RKO (cell line): ENCODE measurements at places on chromosomes 5 and 9.

- DNase-seq = peak; percentile 55
Measured at GRCh38 chr9:113853333-113853732, 22.8 kb upstream of the ZNF618 start.

DNA sequence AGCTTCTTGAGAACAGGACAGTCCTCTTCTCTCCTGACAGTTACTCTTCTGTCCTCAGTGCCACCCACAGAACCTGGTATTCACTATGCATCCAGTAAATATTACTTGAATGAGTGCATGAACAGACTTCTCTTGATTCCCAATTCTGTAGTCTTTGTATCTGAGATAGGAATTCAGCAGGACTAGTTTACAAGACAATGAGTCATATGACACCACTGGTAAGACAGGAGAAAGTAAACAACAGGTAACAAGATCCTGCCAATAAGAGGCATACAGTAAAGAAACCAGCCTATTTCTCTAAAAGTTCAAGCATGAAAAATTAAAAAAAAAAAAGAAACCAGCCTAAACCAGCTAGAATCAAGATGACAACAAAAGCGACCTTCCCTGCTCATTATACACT lies 6.2 kb downstream of the ZNF883 start:
- no peak for DNase-seq

DNA sequence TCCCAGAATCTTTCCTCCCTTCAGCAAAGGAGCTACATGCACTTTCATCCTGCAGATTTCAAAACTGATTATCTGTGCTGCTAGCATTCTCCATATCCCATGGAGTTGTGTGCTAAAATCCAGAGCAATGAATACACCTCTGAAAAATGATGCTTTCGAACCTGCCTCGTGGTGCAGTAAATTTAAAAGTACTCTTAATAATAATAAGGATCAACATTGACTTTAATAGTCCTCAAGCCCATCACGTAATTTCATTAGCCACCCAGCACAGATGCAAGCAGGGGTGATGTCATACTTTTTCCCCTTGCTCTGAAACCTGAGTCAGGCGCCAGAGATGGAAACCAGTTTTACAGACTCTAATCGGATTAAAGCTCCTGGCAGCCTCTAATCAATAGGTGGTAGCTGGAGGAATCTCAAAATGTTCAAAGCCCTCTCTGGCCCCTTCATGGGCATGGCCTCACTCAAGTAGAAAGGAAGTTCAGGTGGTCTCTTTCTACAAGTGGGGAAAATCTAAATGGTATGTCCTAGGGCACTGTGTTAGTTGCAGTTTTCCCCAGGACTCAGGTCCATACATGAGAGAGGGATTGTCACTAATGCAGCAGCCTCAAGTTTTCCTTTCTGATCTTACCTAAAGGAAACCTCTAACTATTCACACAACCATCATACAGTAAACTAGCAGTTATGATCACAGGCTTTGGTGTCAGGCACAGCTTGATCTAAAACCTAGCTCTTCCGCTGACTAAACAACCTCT lies 221.6 kb upstream of the SLC30A5 start:
- no peak for DNase-seq

GRCh38 chr9:77841739-77842386 lies 189.7 kb downstream of the GNAQ start:
- DNase-seq = peak; percentile 11
